ENCODE measurements at places on chromosomes 13 and 19.

GRCh38 chr13:25575562-25575961 lies 203.8 kb downstream of the ATP8A2 start:
- no peak for DNase-seq

- DNase-seq = no peak
Observed at GRCh38 chr19:55213547-55213946, 4.2 kb upstream of the PTPRH start.

GRCh38 chr13:57045826-57046546 lies 94.7 kb upstream of the PRR20A start:
- DNase-seq = no peak

DNA sequence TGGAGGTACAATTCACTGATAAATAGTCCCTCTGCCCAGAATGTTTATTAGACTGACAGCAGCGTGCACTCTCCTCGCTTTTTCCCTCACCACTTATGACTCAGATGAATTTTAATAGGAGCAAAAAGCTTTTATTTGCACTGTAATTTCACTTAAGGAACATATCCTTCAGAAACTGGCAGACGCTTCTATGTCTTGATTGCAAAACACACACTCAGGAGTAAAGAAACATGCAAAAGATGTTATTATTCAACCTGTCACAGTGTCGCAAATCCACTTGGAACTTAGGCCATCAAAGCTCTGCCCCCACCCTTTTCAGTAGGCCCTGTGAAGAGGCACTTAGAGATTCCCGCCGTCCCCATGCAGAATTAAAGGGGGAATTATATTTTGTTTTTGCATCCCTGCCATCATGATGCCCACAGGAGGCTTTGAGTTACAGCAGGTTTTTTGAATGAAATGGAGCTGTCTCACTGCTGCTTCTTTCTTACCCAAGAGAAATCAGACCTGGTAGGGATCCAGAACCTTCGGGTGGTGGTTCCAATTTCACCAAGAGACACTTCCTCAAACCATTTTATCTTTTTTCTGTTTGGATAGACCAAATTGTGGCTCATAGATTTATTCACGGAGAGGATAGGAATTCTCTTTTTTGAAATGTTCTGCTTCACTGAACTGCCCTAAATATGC lies 74.5 kb downstream of the GGACT start:
- no peak for DNase-seq

DNA sequence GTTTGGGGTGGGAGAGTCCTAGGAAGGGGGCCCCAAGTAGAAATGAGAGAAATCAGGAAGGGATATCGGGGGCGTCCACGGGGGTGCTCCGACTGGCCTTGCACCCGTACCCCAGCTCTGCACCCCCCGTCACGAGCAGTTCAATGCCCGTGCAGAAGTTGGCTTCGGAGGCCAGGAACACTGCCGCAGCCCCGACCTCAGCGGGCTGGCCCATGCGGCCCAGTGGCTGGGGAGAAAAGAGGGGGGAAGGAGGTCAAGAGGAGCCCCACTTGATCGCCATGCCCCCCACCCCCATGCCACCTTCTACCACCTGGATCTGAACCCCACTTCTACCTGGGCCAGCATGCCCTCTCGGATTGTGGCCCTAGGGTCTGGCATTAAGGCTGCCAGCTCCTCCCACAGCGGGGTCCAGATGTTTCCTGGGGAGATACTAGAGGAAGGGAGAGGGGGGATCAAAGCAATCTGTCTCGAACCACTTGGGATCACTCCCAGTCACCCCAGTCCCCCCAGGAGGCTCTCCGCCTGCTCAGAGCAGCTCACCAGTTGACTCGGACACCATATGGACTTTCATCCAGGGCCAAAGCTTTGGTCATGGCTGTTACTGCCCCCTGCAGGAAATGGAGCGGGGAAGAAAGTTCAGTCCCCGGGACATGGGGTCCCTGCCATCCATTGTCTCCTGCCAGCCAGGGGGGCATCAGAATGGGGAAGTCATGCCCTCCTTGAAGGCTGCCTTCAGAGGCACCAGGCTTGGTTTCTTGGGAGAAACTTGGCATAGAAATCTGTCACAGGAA lies 2.5 kb upstream of the BCAT2 start:
- peak; percentile 65 for DNase-seq

GRCh38 chr19:37943480-37943879 lies 36.5 kb downstream of the SIPA1L3 start:
- DNase-seq = no peak

GRCh38 chr13:112165712-112166111 lies 98.8 kb downstream of the SOX1 start:
- DNase-seq = no peak

DNA sequence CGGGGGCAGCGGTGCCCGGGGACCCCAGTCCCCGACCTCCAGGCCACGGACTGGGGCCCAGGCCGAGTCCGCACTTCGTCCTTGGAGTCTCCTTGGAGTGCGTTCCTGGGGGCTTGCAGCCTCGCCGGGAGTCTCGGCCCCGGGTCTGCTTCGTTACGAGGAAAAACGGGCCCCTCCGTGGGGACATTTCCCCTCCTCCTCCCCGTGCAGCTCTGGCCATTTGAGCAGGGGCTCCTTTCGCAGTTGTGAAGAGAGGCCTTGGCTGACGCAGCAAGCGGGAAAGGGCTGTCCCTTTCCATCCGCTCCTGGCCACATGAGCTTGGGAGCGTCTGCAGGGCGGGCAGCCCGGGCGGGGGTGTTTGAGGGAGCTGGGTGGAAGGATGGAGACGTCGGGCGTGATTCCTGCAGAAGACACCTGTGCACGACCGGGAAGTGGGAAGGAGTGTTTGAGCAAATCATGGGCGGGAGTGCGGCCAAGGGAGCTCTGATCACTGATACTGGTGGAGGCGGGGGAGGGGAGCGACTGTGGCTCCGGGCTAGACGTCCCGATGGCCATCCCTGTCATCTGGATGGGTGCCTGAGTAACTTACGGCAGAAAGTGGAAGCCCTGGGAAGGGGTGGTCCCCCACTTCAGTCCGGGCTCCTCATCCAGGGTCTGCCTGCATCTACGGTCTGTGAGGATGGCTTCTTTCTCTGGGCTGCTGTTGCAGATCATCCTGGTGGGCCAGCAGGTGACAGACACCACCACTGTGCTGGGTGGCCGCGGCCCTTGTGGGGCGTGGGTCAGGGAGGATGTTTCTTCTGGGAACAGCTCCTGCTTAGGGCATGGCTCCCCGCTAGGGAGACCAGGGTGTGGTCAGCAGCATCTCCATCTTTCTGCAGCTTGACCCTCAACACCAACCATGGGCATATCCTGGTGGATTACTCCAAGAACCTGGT lies 736 bp downstream of the GPI start:
- DNase-seq = peak; percentile 41

DNA sequence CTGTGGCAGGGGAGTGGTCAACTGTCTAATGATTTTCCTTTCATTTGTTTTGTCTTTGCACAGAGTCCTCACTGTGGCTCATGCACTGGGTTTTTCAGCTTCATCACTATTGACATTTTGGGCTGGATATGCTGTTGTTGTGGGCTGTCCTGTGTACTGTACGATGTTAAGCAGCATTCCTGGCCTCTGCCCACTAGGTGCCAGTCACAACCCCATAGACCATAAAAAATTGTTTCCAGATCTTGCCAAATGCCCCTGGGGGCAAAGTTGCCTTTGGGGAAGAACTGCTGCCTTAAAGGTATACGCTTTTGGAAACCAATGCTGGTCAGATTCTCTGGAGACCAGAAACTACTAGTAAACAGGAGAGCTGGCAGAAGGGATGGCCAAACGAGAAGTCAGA lies 310.4 kb downstream of the SPRY2 start:
- peak; percentile 17 for DNase-seq

DNA sequence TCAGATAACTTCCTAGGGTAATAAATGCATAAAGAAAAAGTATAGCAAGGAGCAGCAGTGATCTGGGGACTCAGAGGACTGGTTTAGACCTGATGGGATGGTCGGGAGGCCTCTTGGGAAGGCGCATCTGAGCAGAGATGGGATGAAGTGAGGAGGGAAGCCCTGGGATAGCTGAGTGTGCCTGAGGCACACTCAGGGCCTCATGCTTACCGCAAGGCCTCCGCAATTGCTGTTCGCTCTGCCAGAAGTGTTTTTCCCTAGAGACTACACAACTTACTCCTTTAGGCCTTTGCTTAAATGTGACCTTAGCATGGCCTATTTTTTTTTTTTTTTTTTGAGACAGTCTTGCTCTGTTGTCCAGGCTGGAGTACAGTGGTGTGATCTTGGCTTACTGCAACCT lies 4.1 kb upstream of the DLL3 start:
- DNase-seq = no peak

DNA sequence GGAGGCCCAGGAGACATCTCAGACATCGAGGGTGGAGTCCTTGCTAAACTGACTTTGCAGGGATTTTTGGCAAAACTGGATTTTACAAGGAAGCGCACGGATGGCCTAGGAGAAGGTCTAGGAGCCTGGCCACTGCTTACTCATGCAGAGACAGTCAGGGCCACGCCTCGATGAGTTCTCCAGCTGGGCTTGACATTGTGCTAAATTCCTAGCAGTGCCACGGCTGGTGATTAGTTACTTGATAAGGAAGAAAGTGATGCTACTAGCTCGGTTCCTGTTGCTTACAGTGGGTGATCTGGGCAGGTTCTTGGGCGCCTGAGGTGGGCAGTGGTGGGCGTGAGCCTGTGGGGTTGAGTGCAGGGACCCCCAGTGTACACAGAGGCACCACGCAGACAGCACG lies 143.4 kb downstream of the SOX1 start:
- DNase-seq = no peak

DNA sequence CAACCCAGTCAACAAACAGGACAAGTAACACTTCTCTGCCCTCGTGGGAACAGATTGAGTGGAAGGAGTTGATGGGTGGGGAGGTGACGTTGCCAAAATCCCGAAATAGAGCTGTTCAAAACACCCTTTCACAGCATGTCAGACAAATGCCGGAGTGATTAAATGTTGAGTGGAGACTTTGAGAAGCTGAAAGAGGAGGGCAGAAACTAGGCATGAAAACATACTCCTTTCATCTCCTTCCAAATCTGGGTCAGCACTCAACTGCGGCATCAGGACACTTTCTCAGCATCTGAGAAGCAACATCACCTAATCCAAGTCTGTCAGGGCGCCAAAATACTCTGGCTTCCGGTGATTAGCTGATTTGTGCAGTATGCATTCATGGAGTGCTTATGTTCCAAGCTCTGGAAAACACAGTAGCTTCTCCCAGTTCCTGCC lies 51.5 kb upstream of the MRI1 start:
- DNase-seq = no peak

DNA sequence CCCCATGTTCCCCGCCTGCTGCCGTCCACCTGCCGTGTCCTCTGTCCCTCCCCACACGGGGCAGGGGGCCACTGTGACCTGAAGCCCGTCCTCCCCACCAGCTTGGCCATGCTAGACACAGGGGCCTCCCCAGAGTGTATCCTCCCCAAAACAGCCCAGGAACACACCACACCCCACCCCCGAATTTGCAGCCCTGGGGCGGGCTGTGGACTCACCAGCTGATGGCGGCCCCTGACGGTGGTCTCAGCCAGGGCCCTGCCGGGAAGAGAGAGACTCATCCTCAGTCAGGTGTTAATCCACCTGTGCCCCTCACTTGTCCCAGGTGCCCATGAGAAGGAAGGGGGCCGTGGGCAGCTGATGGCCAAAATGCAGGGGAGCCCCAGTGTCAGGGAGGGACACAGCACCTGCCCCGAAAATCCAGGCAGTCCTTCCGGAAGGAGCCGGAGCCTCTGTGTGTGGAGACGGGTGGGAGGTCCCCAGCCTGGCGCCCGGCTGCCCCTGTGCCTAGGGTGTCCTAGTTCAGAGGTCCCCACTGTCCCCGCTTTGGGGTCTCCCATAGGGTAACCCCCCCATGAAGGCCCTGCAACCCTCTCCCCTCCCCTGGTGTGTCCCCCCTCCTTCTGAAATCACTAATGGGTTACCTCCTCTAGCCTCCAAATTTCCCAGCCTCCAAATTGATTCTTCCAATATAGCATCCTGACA lies 39.3 kb upstream of the TCF3 start:
- no peak for DNase-seq

- DNase-seq = no peak
Observed at GRCh38 chr19:35260694-35261304, 8.0 kb upstream of the USF2 start.

- no peak for DNase-seq
Observed at GRCh38 chr19:6568010-6568526, 22.9 kb downstream of the CD70 start.

DNA sequence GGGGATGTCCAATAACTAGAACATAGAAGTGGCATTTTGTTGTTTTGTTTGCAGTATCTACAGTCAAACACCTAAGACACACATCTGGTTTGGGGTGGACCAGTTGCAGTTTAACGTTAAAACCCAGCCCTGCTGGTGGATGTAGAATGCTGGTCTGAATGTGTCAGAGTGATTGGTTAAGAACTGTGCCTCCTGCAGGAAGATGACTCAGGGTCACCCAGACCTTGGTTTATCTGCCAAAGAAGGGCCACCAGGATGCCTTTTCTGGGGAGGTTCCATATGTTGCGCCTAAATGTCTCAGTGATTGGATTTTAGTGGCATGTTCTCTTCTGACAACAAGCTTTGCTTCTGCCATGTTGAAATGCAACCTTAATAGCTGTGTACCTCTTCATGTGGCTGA lies 23.1 kb downstream of the ZNF536 start:
- DNase-seq = no peak
